Activated CD4-positive, alpha-beta memory T cell treated with anti-CD3 and anti-CD28 coated beads for 36 hours (primary cell): ENCODE measurements at places on chromosomes 3 and 15.
A peak's percentile ranks its signal among the peaks of the same experiment; 100 is the strongest.

DNA sequence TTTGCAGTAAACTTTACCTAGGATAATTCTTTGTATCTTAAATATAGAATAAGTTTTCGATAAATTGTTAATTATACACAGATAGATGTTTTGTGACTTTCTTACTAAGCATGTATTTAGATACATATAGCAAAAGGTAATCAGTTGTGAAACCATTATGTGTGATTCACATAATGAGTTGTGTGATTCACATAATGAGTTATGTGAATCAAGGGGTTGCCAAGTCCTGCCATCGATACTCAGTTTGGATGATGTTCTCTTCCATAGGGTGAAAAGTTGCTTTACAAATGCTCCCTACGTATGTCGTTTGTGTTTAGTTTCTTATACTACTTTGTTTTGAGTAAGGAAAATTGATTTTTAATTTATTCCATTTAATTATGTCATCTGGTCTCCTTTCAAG is 682.1 kb downstream of the MECOM start:
- no peak for DNase-seq

- DNase-seq = no peak
Measured at GRCh38 chr3:115822579-115822978, 199.3 kb downstream of the GAP43 start.

GRCh38 chr3:183854318-183855035 is 29.1 kb upstream of the MAP6D1 start:
- DNase-seq = no peak

GRCh38 chr3:56870436-56870835 is 68.7 kb upstream of the ARHGEF3 start:
- DNase-seq = no peak

- DNase-seq = no peak
Measured at GRCh38 chr3:196096382-196096953, 14.6 kb upstream of the TFRC start.

GRCh38 chr3:138394156-138394555 is 40.3 kb upstream of the ESYT3 start:
- DNase-seq = no peak

GRCh38 chr3:30600572-30600971 is 5.8 kb upstream of the TGFBR2 start:
- DNase-seq = no peak

GRCh38 chr15:91135201-91136130 is 35.4 kb downstream of the SV2B start:
- DNase-seq = no peak

- DNase-seq = no peak
Measured at GRCh38 chr3:25493246-25493645, 65.2 kb downstream of the RARB start.

DNA sequence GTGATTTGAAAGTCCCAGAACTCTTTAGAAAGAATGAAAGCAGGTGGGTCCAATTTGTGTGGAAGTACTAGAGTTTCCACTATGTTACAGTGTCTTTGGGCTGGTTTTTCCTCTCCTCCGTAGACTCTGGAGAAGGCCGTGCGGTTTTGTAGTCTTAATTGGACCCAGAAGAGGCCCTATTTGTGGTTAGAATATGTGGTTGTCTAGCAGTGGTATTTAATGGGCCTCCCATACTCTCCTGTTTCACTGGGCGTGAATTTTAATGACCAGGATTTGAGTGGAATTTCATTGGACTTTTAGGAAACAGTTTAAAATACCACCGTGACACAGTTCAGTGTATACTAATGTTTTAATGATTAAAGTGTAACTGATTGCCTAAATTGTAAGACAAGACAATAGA is 182.3 kb downstream of the BBX start:
- no peak for DNase-seq

- DNase-seq = no peak
Measured at GRCh38 chr15:63057468-63058345, 15.2 kb downstream of the TPM1 start.

- peak; percentile 36 for DNase-seq
Measured at GRCh38 chr3:52062505-52062904, 6.1 kb upstream of the DUSP7 start.

DNA sequence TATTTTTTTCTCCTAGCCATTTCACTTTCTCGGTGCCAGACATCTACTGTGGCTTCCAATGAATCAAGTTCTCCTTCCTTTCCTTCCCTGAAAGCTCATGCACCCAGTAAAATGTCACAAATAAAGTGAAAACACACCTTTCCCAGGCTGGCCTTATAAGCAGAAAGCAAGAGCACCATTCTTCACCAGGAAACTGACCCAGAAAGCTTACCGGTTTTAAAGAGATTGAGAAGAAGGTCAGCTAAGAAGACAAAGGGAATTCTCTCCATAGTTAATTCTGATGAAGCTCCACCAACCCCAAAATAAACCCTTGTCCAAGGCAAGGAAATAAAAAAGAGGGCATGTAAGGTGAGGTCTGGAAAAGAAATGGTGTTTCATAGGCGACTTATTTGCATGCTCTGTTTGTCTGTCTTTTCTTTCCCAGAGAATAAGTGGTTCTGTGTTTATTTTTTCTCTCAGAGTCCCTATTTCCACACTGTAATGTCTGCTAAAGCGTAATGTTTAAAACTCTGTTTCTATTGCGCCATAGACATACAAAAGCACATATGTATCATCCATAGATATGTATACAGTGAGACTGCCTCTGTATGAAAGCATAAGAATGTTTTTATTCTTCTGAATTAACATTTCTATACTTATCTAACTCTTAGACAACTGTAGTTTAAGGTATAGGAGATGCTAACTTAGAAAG is 2.8 kb downstream of the LSAMP start:
- DNase-seq = no peak

DNA sequence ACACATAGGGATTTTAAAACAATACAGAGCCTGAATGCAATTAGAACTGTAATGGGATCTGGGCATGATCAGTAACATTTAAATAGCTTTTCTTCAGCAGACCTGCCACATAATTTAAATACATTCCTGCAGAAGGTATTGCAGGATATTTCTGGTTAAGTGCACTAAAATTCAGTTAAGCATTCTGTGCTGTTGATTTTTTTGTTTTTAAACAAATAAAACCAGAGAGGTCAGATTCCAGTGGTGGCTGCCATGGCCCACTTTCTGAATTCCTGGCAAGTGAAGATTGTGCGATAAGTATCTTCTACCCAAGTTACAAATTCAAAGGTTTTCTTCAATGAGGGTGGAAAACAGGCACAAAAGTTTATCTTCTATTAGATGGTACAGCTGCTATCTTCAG is 98.7 kb downstream of the RAP2B start:
- DNase-seq = no peak

GRCh38 chr3:17905996-17906395 is 163.6 kb upstream of the TBC1D5 start:
- DNase-seq = no peak

DNA sequence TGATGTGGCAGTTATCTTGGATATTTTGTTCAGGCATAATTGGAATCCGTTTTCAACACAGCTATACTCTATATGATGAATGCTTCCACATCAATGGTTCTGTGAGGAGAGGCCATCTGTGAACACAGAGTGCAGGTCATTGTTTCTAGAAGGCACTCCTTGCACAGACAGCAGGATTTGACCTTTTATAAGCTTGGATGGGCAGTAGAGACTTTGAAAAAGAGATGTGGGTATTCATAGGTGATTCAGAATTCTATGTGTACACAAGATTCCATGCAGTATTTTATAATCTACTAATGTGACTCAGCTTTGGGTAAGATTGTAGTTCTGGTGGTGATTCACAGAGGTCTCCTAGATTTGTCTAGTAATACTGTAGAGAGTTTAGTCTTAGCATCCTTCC is 12.5 kb downstream of the ARPP21 start:
- no peak for DNase-seq

DNA sequence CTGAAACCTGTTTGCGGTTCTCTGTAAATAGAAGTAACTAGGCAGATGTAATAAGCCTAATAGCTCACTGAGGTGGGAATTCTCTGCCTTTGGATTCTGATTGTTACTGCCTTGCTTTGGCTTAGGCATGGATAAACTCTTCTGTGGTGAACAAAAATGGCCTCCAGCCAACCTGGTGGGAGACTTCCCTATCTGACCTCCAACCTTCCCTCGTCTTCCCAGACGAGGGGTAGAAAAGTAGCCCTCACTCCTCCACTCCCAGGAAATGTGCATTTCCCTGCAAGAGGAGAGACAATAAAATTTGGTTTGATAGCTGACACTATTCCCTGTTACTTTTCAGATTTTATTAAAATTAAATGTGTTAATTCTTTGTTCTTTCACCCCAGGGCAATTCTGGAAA is 606 bp upstream of the CD96 start:
- no peak for DNase-seq

- no peak for DNase-seq
Measured at GRCh38 chr3:47161983-47162696, 1.8 kb downstream of the SETD2 start.

DNA sequence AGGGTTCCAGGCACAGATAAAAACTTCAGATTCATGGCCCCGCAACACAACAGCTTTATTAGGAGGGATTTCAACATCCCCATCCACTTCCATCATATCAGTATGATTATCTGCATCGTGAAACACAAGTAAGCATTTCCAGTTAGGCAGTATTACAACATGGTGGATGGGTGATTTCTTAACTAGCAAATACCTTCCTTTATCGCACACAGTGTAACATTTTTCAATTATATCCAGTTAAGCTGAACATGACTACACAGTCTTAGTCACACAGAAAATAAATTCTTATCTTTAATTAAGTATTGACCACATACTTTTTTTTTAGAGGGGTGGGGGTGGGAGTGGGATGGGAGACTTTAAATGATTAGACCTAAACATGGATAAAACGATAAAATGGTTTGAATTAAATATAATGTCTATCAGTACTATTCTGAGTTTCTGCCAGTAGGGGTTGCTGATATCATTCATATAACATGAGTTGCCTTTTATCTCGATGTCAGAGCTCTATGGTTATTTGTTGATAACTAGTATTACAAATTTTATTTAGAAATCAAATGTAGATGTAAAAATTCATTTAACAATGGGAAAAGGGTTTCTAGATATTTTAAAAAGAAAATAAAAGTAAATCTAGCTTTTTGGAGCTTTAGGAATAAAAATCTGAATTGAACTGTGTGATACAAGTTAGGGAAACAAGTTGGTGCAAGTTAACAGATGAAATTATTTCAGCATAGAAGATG is 146.6 kb downstream of the TBL1XR1 start:
- no peak for DNase-seq

- DNase-seq = no peak
Measured at GRCh38 chr3:10772271-10773161, 43.5 kb upstream of the SLC6A11 start.

- DNase-seq = no peak
Measured at GRCh38 chr3:134685929-134686802, 35.3 kb upstream of the KY start.

GRCh38 chr3:71429597-71429988 is 153.9 kb downstream of the FOXP1 start:
- DNase-seq = no peak

DNA sequence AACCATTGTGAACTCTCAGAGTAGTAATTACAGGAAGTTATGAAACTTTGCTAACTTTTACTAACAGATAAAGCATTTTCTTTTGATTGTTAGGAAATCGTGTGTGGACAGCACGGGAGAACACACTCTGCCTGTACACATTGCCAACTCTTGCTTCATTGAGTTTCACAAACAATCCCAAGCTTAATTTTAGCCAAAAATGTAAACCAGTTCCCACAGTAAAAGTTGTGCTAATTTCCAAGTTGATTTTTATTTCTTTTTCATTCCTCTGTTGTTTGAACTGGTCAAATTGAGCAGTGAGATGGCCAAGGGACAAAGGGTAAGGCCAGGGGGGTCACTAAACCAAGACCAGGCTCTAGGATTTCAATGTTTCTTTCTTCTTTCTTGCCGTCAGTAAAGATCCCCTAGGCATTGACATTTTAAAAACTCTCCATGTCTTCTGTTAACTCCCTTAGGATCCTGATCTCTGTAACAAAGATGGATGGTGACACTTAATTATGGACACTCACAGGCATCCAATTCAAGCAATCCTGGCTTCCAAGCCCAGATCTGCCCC is 414.9 kb downstream of the RBMS3 start:
- no peak for DNase-seq

DNA sequence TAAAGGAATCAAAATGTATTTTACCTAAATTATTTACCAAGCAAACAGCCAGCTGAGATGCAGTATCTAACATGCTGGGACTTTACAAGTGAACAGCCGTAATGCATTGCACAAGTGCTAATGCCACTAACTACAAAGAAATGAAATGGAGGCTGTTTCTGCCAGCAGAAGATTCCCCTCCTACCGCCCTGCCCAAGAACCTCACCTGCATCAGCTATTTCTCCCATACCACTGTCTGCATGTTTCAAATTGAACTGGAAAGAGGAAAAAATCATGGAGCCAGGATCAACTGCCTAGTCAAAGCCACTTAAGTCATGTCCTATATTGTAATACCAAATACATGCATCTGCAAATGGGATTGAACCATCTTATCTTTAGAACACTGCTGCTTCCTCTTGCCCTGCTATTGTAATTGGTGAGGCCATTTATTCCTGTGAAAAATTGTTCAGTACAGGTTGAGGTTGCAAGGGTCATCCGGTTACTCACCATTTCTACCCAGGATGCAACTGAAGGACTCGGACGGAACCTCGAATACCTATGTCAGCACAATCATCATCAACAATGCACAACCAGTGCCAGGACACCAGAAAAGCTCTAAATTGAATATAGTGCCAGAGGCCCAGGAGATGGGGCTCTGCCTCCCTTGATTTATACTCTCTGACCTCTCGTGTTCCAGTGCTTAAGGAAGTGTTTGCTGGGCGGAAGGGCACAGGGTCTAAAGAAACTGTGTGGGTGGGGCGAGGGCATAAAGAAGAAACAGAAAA is 27.5 kb downstream of the ANXA2 start:
- DNase-seq = no peak

GRCh38 chr3:30836141-30836540 is 58.3 kb downstream of the GADL1 start:
- no peak for DNase-seq

DNA sequence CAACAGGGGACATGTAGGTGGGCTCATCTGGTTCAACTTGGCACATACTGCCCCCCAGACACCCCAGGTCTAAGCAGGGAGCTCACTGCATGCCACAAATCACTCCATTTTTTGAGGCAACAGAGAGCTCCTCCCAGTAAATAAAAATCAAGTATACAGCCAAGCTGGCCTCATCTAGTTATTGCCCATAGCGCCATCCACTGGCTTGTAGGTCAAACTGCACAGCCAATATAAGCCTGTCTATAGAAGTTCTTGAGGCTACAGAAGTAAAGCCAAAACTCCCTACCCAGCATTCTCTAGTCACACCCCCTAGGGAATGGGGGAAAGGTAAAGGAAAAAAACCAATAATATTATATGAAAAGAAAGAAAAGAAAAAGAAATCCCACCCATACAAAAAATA is 453.7 kb downstream of the ZNF385D start:
- no peak for DNase-seq

DNA sequence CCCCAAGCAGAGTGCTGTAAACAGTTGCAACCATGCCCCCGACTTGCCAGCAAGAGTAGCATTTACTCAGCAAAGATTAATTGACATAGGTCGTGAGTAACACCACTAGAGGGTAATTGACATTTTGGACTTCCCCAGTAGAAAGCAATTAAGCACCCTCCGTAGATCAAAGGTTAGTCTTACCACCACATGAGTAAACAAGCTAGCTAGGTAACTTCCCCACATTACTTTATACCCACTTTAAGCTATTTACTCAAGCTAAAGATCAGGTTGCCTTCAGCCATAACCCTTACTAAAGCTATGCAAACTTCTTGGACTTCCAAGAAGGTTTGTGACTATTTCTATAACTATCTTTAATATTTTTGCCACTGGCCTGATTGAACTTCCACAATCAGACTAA is 1072.7 kb downstream of the OTOL1 start:
- DNase-seq = no peak

- no peak for DNase-seq
Measured at GRCh38 chr3:78794431-78794830, 973.4 kb downstream of the ROBO1 start.
